Frontal cortex (tissue), 4 donors: ENCODE measurements at places on chromosomes 1 and 21. TPM values are rescaled to one million over a fixed set of nuclear protein-coding genes. Genes with fewer than 3 reads are reported as not detected.

The F3 gene
- 24.9 TPM for total RNA-seq

The CHI3L2 gene
- total RNA-seq: 0.41 TPM

The ADAMTS5 gene
- 1.6 TPM for total RNA-seq

The KIF26B gene
- total RNA-seq: 11.4 TPM

The CASZ1 gene
- total RNA-seq: 1.6 TPM

The TNFSF4 gene
- total RNA-seq: 0.41 TPM

The OR10Z1 gene
- not detected for total RNA-seq

The LCE3D gene
- not detected for total RNA-seq

The ANKRD65 gene
- total RNA-seq: 1.2 TPM

The GIPC2 gene
- total RNA-seq: 0.41 TPM

The FGGY gene
- 27.3 TPM for total RNA-seq

The PSMD4 gene
- total RNA-seq: 110 TPM

The CACNA1S gene
- under 0.01 TPM for total RNA-seq

The CFAP141 gene
- not detected for total RNA-seq

The PTGFR gene
- total RNA-seq: 7.7 TPM

The IGSF21 gene
- 31.0 TPM for total RNA-seq

The SPRR3 gene
- total RNA-seq: not detected

The VANGL1 gene
- 2.9 TPM for total RNA-seq

The VSIG8 gene
- not detected for total RNA-seq

The FALEC gene
- total RNA-seq: 0.41 TPM

The LAMC1 gene
- total RNA-seq: 29.3 TPM

The FMO5 gene
- 0.41 TPM for total RNA-seq

The TRABD2B gene
- total RNA-seq: under 0.01 TPM

The ERRFI1 gene
- total RNA-seq: 20.4 TPM

The OLFML2B gene
- 1.2 TPM for total RNA-seq

The CLCN6 gene
- 14.7 TPM for total RNA-seq

The S100A2 gene
- total RNA-seq: not detected

The COL11A1 gene
- total RNA-seq: 20.0 TPM

The HES4 gene
- 20.0 TPM for total RNA-seq

The SUSD4 gene
- 16.7 TPM for total RNA-seq

The CRYAA gene
- not detected for total RNA-seq
